ENCODE measurements at places on chromosomes 5 and 9. TPM values are rescaled to one million over a fixed set of nuclear protein-coding genes. Genes with fewer than 3 reads are reported as not detected.

GRCh38 chr5:59483971-59484472 is 409.5 kb downstream of the PDE4D start:
- no peak for DNase-seq

GRCh38 chr5:151123897-151124751 is 33.5 kb downstream of the ANXA6 start:
- DNase-seq = no peak

DNA sequence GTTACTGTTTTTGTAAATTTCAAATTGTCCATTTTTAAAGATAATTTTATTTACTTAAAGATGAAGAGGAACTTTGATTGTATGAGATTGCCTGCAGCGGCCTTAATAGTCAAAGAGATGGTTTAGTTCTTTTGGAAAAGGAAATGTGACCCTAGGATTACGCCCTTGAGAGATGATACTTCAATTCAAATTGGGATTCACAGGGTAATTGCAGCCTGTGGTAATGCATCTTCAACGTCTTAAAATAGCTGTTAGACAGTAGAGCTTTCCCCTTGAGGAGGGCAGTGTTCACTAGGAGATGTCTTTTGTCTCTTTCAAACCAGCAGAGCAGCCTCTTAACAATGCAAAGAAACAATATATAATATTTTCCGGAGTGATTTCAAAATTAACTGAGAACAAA is 127.1 kb downstream of the TAF11L14 start:
- no peak for DNase-seq

DNA sequence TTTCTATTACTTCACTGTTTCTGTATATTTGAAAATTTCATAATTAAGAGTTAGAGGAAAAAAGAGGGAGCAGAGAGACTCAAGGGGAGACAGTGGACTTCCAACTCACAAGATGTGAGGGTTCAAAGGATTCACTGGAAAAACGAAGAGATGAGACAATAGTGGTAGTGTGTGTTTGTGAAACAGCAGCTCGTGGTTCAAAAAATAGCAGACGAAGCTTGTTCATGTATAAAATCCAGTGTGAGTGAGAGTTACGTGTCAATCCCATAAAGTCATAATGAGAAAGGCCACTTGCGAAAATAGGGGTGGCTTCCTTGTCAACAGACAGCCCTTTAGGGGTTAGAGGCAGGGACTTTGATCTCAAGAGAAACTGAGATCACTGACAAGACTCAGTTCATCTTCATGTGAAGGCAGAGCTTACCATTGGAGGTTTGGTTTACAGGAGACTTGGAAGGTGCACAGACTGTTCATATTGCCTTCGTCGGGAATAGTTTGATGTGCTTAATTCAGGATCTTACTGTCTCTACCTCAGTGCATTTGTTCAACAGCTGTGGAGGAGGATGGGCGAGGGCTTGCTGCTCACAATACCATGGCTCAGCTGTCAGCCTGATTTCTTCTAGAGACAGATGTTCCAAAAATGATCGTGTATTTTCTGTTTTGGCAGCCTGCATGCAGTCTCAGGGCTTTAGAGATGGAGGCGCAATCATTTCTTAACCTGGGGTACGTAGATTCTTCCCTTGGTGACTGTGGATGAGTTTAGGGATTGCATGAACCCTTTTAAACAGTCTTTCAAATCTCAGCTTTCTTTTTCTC is 105.7 kb upstream of the KLF9 start:
- DNase-seq = no peak

DNA sequence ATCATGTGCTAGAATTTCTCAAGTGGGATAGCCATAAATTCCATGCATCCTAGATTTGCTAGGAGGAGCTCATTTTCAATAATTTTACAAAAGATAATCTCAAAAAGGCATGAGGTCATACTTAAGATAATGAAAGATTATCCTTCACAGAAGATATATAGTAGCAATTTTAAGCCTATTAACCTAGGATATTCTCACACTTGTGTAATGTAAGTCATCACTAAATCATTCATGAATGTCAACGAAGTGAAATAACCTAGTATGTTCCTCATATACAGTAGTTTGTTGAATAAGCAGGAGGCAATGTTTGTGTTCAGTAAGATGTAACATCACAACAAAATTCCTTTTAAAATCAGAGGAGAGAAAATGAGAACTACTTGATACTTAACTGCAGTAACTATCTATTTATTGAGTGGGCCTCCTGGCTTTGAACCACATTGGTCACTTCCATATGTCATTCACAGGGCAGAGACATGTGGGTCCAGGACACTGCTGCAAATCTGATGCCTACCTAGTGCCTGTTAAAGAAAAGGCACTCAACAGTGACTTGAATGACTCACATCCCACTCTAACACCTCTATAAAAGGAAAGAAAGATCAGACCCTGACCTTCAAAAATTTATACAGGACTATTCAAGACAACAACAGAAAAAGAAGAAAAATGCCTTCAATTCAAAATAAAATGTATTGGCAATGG is 8.2 kb downstream of the LIFR start:
- no peak for DNase-seq

GRCh38 chr5:91591076-91591475 is 208.0 kb upstream of the ARRDC3 start:
- DNase-seq = no peak

- DNase-seq = no peak
Observed at GRCh38 chr9:125494653-125494915, 212.4 kb downstream of the MAPKAP1 start.

GRCh38 chr9:84620338-84620737 is 49.2 kb upstream of the NTRK2 start:
- DNase-seq = no peak

DNA sequence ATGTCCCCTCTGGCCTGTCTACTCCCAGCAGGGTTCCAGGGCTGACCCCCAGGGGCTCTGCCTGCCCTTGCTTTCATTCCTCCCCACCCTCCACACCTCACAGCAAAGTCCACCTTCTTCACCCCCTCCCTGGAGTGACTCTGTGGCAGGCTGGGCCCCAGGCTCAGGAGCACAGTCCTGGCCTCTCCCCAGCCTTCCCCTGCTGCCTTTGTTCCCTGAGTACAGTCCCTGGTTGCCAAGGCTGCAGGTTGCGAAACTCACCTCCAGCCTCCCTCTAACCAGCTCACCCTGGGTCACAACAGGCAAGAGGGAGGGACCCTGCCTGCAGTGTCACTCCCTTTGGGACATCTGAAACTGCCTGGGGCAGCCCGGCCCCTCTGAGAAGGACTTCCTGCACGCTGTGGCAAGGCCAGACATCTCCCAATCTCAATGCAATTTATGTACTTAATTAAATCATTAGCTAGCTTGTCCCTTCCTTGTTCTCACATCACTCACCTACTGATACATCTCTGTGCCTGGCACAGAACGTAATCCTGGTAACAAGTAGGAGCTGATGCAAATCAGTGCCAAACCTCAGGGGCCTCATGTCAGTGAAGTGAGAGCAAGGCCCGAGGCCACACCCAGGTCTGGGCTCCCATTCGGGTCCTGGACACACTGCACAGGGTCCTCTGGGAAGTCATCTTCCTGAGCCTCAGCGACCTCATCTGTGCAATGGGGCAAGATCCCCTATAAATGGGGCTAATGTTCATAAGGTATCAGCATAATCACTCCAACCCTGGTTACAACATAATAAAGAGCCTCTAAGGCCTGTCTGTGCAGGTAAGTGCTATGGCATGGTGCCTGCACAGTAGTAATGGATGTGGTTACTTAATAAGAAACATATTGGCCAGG is 27.3 kb upstream of the TRIM14 start:
- no peak for DNase-seq

TMEM174 gene
- not detected for polyA plus RNA-seq

IRX2 gene
- polyA plus RNA-seq = 0.04 TPM

SNAPC3 gene
- polyA plus RNA-seq = 30.3 TPM

IL4 gene
- not detected for polyA plus RNA-seq

ZNF462 gene
- polyA plus RNA-seq = 5.8 TPM

ADGRV1 gene
- polyA plus RNA-seq = 0.21 TPM

ORM2 gene
- polyA plus RNA-seq = not detected
